Panc1 (cell line): ENCODE measurements at places on chromosomes 12 and 14. TPM values are rescaled to one million over a fixed set of nuclear protein-coding genes. Genes with fewer than 3 reads are reported as not detected.
A peak's percentile ranks its signal among the peaks of the same experiment; 100 is the strongest.

The FAM181A gene
- total RNA-seq, result not detected

The GRIN2B gene
- not detected for total RNA-seq

The ADCY6 gene
- 24.1 TPM for total RNA-seq

The GARIN6 gene
- not detected for total RNA-seq

DNA sequence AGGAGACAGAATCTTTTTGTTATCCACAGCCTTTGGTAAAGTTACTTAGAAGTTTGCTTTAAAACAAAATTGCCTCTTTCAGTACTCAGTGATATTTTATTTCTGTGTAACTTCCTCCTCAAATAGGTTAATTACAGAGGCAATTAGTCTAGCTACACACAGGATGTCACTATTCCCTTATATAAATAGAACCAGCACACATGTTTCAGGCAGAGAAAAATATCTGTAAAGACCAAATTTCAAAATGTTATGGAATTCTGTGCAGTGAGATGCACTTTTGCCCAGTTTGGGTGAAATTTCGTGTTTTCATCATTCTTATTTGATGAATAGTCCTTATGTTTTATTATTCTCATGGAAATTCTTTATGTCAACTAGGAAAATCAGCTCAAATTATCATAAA, 410.6 kb upstream of the SOX5 start:
- DNase-seq, result no peak

DNA sequence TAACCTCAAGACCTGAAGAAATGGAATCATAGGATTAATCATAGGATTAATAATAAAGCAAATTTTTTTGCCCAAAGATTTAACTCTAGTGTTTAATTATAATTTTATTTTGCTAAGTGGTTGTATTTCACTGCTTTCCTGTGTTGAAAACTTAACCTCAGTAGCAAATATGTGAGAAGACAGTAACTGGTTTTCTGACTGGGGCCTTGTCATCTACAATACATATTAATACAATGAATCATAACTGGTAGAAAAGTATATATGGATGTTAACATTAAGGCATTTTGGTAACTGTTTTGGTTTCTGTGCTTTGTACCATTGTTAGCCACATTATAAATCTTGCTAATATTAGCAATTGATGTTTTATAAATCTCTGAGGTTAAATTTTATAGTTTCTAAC, 92.2 kb downstream of the ACSS3 start:
- no peak for DNase-seq

GRCh38 chr14:75278422-75279152, at the start of gene FOS:
Gene FOS (plus strand): TSS chr14:75278828. CDS start chr14:75278983, 155 bp downstream.
- no peak for DNase-seq

DNA sequence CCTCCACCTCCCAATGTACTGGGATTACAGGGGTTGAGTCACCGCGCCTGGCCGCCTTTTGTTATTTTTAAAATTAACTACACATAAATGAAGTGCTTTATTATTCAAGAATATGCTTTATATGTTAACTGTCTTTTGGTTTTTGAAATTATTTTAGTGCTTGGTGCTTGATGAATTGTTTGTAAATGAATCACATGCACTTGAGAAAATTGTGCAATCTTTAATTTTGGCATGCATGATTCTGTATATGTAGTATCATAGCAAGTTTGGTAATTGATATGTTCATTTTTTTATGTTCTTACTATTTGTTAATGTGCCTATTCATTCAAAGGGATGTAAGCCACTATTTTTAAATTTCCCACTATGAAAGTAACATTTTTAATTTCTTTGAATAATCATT, 440.9 kb downstream of the NAV3 start:
- no peak for DNase-seq

- no peak for DNase-seq
Measured at GRCh38 chr14:52073251-52073650, 4.4 kb upstream of the NID2 start.

DNA sequence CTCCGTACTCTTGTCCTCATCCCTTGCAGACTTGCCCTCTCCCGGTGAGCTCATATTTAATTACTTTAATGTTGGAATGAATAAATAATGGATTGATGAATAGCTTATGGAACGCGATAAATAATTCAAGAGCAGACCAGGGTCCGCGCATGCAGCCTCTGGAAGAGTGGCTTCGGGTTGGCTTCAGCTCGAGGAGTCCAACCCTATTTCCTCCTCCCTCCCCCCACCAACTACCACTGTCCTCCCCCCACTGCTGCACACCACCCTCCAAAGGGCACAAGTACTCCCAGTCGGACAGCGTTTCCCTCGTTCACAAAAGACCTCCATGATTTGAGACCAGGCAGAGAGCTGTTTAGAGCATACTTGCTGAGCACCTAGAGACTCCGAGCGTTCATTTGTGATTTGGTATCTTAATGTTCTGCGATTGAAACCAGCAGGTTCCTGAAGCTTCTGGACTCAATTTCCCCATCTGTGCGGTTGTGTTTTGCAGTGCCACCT, 647 bp upstream of the SIX1 start:
- DNase-seq, result no peak

- no peak for DNase-seq
Measured at GRCh38 chr12:116996621-116997020, 85.9 kb downstream of the FBXW8 start.

- DNase-seq, result no peak
Measured at GRCh38 chr12:24328261-24328660, 378.8 kb upstream of the SOX5 start.

- DNase-seq, result peak; percentile 68
Measured at GRCh38 chr14:76203086-76204001, 51.6 kb downstream of the GPATCH2L start.

DNA sequence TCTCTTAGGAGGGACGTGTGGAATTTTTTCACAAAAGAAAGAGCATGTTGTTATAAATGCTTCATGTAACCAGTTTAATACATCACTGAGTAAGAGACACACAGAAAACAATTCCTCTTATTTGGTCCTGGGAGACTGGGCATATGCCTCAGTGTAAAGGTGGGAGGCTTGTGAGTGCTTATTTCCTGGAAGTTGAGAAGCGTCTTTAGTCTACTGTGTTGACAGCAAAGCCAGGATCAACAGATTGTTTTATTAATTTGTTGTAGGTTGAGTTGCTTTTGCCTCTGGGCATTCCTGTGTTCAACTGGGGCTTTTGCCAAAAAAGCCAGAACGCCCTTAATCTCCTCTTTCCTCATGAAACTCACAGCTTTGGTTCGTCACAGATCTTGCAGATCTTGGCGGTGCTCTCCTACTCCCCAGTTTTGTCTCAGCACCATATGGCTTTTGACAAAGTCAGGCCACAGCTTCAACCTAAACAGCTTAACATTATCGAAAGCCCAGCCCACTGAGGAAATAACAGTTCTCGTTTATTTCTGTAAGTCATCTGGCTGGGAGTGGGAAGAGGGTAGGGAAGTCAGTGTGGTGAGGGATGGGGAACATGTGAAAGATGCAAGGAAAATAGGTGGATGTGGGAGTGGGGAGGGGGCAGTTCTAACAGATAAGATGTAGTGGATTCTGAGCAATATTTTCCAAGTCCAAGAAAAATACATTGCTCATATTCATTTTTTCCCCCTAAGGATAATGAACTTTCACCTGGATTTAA, 227.2 kb downstream of the DACT1 start:
- no peak for DNase-seq

DNA sequence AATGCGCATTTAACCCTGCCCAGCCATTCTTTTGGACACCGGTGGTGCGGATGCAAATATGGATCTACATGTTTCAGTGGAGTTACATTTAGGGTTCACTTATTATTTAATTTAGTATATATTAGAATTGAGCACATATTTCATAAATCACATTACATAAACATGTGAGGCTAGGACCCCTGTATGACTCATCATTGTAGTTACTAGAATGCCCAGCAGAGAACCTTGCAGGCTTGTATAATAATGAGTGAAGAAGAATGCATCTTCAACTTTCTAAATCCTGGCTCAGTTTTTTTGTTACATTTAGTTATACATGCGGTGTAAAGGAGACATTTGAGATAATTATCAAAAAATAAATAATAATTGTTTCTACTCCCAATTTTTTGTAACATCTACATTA, 369.0 kb downstream of the ATP23 start:
- no peak for DNase-seq

- DNase-seq, result no peak
Measured at GRCh38 chr12:110186059-110186458, 61.9 kb downstream of the IFT81 start.
